ENCODE measurements at places on chromosomes 7 and 10.

DNA sequence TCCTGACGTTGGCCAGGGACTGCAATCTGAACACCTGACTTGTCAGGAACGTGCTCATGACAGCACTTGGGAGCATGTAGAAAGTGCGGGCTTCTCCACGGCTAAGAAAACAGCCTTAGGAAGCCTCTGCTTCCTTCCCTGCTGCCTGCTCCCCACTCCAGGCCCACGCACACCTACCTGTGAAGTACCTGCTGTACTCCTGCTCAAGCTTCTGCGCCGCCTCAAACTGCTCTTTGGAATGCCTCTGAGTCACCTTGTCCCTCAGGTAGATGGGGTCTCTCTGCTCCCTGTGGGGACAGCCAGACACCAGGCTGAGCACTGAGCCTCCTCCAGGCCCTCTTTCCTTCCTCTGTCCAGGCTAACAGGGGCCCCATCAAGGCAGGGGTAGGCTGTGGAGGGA, 132.7 kb downstream of the DLG5 start:
- no peak for DNase-seq

- DNase-seq, result no peak
These were observed 1.1 kb downstream of the ZNF777 start for GRCh38 chr7:149459540-149460452.

DNA sequence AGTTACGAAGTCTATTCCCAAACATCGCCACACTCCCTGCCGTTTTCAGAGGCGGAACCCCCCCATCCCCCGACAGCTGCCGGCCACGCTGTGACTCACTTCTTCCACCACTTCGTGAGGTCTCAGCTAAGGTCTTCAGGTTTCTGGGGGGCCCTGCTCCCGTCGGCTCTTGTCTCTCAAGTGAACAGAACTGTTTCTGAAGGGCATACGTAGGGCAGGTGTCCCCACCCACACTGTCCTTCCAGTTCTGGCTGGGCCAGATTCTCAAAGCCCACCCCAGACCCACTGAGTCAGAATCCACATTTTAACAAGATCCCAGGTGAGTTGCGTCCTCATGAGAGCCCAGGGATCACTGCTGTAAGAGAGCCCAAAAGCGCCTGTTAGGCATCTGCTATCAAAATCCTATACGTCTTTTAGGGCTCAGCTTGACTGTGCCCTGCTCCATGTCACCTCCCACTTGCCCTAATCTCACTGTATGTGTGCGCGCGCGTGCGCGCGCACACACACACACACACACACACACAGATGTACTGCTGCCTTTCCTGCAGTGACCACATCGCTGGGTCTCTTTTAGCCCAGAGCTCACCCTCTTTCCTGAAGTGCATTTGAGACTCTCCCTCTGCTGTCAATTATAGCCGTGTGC, 78.8 kb downstream of the PROSER2 start:
- no peak for DNase-seq

DNA sequence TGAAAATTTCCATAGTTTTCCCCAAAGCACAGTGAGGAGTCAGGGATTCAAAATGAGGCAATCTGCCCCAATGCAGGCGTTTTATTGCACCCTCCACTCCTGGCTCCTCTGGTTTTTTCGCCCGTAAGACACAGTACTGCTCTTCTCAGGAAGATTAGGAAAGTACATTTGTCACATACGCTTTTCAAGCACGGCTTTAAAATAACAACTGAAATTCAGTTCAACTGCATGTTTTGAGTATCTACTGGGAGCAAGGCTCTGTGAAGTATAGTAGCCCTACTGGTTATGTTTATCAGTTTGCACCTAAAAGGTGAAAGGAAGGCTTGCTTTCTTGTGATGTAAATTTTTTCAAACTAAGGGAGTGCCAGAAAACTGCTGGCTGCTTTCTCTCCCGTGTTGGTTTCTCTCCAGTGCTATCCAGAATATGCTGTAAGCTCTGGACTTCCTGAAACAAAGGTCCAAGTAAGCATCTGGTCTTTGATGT, 1.9 kb upstream of the SGMS1 start:
- DNase-seq, result no peak

DNA sequence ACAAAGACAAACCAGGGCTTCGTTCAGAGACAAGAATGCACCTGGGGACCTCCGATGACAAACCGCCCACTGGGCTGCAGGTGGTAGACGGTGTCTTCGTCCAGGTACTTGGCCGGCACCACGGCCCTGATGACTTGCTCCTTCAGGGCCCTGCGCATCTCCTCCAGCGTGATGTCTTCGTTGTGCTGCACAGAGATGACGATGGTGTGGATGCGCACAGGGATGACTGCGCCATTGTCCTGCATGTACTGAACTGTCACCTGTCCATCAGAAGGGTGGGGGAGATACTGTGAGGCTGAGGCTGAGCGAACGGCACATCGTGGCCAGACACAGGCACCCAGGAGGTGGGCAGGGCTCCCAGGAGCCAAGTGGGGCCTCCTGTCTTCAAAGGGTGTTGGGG, 13.1 kb downstream of the MAT1A start:
- DNase-seq, result no peak

- DNase-seq, result no peak
These were observed 512.8 kb upstream of the GALNT17 start for GRCh38 chr7:70619130-70619529.

GRCh38 chr10:113746217-113746957, 5.1 kb upstream of the PLEKHS1 start:
- no peak for DNase-seq

GRCh38 chr7:79507131-79507530, 53.7 kb upstream of the MAGI2 start:
- DNase-seq, result no peak

GRCh38 chr10:36023939-36024338, 381.8 kb upstream of the FZD8 start:
- DNase-seq, result no peak

All from forelimb muscle (tissue), 1 donor.